GDM1 (cell line): ENCODE measurements at places on chromosomes 5 and 9.

DNA sequence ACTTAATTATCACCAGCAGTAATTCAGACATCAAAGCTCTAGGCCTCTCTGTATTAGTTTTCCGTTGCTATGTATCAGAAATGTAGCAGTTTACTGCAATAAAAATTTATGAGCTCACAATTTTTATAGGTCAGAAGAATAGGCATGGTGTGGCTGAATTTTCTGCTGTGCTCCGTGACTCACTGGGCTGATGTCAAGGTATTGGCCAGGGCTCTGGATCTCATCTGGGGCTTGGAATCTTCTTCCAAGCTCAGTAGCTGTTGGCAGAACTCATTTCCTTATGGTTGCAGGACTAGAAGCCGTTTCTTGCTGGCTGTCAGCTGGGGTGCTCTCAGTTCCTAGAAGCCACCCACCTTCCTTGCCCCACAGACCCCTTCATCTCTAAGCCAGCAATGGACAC lies 66.3 kb downstream of the PSAT1 start:
- no peak for DNase-seq

DNA sequence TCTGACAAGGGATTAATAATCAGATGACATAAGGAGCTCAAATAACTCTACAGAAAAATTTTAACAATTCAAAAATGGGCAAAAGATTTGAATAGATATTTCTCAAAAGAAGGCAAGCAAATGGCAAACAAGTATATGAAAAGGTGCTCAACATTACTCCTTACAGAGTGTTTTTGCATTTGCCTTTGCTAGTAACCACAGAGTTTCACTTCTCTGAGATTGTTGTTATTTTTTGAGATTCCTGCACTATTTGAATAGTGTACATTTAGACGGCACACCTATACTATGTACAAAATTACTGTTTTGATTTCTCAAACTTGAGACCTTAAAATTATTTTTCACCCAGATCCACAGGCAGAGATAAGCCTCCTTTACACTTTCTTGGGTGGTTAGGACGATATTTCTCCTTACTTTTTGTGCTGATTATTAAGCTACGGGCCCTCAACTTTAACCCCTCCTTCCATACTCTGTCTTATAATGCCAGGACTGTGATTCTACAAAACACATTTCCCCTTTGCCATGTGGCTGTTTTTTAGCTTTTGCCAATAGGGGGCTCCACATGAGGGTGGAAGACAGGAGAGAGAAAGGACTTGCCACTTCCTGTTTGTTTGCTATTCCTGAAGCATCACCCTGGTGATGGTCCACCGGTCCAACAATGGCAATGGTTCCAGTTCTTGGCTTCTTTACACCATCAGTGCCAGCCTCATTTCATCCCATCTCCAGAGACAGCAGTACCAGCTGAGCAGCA lies 65.0 kb upstream of the DAP start:
- no peak for DNase-seq

DNA sequence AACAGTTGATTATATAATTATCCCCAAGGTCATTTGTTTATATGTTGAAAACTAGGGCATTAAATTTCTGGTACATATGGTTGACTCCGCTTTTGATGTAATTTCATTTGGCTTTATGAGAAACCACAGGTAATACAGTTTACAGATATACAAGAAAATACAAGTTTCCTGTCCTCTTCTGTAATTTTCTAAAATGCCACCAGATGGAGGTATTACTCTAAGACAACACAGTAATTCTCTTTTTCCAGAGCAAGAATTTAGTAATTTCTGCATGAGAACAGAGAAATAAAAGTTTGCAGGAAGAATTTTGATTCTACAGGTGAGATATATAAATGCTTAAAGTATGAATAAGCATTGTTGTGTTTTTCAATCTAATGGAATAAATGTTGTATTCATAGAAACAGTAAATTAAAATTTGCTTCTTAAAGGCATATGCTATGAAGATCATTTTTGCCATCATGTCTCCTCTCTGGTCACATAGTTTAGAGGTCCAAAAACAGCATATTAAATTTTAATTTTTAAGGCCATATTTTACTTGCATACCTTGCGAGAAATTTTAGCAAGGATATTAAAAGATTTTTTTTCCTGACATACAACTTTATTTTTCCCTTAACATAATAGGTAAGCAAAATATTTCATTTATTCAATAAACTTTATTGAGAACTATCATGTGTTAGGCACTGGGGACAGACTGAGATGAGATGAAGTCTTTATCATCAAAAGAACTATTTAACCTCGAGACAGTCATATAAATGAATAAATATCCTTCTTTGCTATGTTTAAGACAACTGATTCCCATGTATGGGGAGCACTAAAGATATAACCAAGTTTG lies 22.7 kb downstream of the CHD1 start:
- no peak for DNase-seq

DNA sequence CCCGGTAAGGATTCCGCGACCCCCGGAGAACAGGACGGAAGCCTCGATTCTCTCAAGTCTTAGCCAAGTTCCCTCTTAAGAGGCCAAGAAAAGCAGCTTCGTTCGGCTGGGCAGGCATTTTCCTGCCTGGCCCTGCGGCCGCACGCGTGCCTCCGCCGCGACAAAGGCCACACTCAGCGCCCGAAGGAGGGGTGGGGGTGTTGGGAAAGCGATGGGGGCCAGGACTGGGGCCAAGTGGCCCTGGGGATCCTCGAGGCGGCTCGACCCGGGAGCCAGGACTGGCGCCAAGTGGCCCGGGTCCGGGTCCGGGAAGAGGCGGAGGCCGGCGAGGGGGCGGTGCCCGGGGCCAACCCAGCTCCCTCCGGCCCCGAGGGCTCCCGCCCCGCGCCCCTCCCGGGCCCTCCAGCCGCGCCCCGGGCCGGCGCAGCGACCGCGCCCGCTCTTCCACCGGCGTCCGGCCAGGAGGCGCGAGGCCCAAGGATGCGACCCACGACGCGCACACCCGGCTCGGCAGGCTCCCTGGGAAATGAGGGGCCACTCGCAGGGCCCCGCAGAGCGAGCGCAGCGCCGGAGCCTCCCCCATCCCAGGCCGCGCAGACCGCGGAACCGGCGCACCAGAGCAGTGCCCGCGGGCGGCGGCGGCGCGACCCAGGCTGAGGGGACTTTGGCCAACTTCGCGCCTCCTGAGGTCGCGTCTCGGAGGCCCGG lies 756 bp downstream of the VAV2 start:
- no peak for DNase-seq

DNA sequence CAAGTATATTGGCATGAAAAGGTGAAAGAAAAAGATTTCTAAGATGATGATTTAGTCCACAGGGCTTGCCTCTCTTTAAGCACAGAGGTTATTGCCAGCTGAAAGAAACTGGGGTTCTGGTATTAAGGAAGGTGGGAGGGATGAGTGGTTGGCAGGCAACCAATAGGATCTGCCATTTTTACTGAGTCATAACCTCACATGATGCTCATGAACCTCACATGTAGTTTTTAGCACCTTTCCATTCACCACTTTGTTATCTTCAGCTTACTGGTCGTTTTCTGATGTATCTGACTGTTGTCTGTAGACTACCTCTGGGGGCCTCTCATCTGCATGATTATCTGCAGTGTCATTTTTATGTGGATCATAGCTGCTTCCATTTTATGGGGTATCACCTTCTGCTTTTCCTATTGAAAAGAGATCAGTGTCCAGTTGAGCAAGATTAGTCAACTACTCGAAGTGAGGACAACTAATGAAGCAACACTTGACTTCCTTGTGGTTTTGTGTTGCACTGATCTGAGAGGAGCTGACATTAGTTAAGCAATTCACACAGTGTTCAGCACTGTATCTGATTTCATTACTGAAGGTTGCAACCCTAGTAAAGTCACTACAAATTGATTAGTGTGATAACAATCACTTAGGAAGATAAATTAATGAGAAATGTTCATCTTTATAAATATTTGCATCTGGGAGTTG lies 186.3 kb downstream of the SGCD start:
- DNase-seq, result no peak

GRCh38 chr9:109811876-109812275 lies 31.9 kb downstream of the PALM2AKAP2 start:
- no peak for DNase-seq

DNA sequence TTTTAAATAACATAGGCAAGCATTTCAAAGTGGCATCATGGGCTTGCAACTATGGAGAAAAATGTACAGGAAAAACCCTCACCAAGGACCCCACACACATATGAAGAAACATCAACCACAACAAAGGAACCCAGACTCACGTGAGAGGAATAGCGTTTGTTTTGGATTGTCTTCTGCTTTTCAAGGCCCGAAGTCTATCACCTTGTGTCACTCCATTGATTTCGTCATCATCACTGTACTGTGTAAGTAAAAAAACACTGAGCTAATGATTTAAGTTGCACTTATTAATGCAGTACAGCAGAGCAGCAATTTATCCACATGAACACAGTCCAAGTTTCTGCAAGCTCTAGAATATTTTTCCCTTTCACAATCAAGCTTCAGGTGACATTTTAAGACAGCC lies 72.4 kb downstream of the HABP4 start:
- no peak for DNase-seq

DNA sequence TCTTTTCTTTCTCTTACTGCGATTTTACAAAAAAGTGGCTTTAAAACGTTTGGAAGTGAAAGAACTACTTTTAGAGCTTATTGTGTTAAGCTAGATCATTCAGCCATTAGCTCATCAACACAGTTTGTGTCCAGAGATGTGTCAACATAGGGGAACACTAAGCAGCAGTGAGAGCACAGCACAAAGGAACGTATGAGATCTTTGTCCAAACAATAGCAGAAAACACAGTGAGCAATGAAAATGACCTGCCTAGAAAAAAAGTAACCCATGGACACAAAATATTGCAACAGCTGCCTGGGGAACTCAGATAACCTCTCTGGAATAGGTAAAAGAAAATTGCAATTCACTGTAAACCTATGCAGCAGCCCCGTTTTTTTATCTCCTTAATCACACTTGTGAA lies 372.5 kb downstream of the ARHGEF28 start:
- DNase-seq, result no peak

- no peak for DNase-seq
Observed at GRCh38 chr5:125227333-125228095, 481.1 kb upstream of the ZNF608 start.

DNA sequence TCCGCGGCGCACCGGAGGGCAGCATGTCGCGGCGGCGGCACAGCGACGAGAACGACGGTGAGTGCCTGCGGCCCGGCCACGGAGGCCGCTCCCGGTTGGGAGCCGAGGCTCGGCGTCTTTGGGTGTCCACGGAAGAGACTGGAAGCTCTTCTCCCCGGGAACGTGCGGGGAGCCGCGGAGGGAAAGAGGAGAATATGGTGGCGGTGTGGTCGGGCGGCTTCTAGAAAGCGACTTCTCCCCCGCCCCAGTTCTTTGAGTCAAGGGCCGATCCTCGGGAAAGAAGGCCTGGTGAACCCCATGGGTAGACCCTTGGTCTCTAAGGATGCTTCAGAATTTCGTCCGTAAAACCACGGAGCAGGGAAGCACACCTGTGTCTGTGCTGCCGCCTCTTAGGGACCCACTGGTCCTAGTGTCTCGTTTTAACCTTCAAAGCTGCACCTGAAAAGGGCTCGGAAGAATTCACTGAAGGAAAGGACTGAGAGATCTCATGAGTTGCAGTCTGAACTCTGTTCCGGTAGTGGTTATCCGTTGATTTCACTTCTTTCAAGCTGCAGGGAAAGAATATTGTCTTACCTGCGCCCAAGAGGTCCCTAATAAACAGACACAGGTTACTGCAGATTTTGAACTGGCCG lies 354 bp downstream of the NCBP1 start:
- DNase-seq, result no peak

GRCh38 chr5:25006734-25007133 lies 362.0 kb upstream of the CDH10 start:
- DNase-seq, result peak; percentile 37

DNA sequence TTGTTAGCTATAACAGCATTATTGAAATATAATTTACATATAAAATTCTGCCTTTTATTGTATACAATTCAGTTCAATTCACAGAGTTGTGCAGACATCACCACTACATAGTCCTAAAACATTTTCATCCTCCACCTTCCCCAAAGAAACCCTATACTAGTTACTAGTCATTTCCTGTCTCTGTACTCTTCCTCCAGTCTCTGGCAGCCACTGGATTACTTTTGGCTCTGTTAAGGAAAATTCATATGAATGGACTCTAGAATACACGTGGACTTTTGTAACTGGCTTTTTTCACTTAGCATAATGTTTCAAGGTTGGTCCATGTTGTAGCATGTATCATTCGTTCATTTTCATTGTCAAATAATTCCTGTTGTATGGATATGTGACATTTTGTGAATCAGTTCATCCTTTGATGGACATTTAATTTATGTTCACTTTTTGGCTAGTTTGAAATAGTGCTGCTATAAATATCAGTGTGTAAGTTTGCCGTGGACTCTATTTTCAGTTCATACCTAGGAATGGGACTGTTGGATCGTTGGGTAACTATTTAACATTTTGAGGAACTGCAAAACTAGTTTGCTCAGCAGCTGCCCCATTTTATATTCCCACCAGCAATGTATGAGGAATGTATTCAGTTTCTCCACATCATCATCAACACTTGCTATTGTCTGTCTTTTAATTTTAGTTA lies 9.7 kb downstream of the ICE1 start:
- DNase-seq, result no peak

DNA sequence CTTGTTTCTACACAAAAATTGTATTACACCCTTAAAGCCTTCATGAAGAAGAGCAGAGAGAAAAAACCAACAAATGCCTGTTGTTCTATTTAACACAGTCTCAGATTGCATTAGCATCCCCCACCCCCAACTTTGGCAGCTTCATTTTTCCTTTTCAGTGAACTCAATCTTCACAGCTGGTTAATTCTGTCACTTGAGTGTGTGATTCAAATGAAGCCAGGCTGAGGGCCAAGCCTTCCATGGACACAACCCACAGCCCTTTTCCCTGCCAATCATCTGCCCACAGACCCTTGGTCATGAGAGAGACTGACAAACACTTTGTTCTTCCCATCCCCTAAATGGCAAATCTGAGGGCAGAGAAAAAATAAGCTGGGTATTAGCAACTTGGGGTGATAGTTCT lies 217.5 kb upstream of the NMUR2 start:
- DNase-seq, result no peak

- no peak for DNase-seq
Observed at GRCh38 chr5:1931604-1932231, 49.0 kb upstream of the IRX4 start.

GRCh38 chr9:119902611-119903010 lies 533.4 kb upstream of the BRINP1 start:
- no peak for DNase-seq
